ENCODE measurements at places on chromosomes 2 and 18. TPM values are rescaled to one million over a fixed set of nuclear protein-coding genes. Genes with fewer than 3 reads are reported as not detected.

Gene SERPINB3
- not detected for total RNA-seq

Gene TXNL4A
- 197 TPM for total RNA-seq

Gene GAD1
- 0.73 TPM for total RNA-seq

Gene TBR1
- 0.05 TPM for total RNA-seq

GRCh38 chr18:13660510-13660909, 65.8 kb downstream of the FAM210A start:
- no peak for ATAC-seq

DNA sequence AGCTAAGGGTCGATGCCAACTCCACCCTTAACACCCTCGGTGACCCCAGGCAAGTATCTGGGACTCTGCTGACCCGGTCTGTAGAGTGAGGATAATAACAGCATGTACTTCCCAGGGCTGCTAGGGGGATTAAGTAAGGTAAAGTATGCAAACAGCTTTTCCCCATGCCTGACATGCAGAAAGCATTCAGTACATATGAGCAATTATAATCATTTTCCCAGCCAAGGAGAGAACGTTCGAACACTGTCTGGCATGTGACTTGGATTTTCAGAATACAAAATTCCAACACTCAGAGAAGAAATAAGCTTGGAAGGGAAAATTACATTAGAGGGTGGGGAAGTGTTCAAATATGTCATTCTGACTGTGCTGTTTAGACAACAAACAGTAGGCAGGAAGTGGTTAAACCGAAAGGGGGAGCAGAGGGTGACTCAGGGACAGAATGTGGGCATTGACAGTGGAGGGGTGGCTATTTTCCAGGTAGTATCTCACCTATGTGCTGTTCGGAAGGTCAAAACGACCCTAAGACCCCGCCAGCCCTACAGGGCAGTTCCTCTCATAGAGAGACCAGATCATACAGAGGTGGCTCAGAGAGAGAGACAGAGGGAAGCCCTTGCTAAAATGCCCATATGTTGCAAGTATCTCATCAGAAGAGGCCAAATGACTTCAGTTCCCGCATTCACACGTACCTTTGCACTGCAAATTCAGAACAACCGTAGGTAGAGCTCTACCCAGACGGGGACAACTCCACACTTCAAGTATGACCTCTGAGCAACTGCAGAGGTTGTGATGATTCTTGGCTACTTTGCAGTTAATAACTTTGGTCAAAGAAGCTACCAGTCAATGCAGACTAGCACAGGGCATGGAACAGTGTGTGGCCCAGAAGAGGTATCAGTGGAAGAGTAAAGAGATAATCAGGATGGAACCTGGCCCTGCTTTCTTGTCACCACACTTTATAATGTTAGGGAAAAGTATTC, 14.8 kb downstream of the ASPRV1 start:
- ATAC-seq = peak; percentile 89

DNA sequence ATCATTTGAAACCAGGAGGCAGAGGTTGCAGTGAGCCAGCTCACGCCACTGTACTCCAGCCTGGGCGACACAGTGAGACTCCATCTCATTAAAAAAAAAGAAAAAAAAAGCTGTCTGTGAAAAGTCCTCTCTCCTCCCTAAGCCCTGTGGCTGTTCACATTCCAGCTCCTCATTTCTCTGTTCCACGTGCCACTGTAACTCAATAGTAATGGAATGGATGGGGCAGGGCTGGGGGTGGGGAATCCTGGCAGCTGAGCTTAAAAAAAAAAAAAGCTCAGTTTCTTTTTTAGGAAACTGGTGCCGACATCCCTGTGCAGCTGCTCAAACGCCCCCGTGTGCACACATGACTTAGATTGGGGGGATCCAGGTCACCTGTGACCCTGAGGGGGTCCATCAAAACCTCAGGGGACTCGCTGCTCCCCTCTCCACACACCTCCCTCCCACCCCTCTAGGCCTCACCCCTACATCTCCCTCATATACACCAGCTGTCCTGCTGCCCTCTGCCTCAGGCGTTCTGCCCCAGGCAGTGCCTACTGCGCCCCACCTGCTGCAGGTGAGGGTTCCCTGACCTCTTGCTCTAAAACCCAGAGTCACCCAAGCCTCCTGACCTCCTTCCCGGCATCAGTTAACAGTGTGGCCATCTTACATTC, 255.4 kb downstream of the AGAP1 start:
- ATAC-seq = no peak

DNA sequence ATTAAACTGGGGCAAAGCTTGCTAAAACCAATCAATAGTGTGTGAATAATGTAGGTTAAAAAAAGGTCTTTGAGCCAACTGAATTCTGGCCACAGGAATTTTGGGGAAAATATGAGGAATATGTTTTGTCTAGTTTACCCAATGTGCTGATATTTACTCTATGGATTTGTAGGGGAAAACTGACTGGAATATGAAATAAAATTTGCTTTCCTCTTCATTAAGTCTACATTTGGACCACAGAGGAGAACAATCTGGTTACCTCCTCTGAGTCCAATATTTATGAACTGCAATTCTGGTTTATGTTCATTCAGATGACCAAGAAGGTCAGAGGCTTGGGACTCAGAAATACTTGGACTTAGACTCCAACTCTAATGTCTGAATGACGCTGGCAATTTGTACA, 1042.2 kb upstream of the CNTNAP5 start:
- no peak for ATAC-seq

DNA sequence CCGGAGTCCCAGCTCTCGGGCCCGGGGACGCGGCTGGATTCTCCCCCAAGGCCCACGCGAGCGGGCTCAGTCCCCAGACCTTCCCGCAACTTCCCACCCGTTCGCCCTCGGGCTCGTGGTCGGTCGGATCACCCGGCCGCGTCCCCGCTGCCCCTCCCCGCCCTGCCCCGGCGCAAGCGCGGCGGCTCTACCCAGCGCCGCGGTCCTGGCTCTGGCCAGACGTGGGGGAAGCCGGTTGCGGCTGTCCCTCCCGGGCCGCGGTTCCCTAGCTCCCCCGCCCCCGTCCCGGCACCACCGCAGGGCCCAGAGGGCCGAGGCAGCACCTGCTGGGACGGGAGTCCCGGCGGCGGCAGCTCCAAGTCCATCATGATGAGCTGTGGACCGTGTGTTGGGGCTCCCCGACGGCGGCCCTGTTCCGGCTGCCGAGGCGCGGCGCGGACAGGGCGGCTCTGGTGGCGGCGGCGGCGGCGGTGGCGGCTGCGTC, 276 bp downstream of the NFE2L2 start:
- ATAC-seq = peak; percentile 25

DNA sequence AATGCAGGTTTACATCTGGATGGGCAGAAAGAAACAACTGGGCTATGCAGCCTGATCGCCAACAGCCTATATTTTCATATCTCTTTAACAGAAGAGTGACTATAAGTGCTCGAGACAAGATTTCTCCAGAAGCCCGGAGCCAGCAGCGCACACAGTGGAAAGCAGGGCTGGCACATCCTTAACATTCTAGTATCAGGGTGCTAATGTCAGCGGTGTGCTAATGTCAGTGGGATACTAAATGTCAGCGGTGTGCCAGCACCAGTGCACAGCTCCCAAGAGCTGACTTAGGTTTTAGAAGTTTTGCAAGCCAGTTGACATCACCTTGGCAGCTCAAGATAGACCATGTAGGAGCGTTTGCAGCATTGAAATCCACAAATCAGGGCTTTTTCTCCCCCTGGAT, 8.3 kb downstream of the BMP10 start:
- no peak for ATAC-seq

GRCh38 chr2:63589148-63589958, 590 bp downstream of the MDH1 start:
- peak; percentile 5 for ATAC-seq

- ATAC-seq = peak; percentile 37
These were observed 3.1 kb downstream of the ADAM17 start for GRCh38 chr2:9552219-9553178.

GRCh38 chr18:56124186-56124585, 514.2 kb downstream of the TXNL1 start:
- no peak for ATAC-seq
